ENCODE measurements at places on chromosomes 5 and 9. TPM values are rescaled to one million over a fixed set of nuclear protein-coding genes. Genes with fewer than 3 reads are reported as not detected.

The SLC6A7 gene
- total RNA-seq = under 0.01 TPM

The DNAJC18 gene
- 4.3 TPM for total RNA-seq

DNA sequence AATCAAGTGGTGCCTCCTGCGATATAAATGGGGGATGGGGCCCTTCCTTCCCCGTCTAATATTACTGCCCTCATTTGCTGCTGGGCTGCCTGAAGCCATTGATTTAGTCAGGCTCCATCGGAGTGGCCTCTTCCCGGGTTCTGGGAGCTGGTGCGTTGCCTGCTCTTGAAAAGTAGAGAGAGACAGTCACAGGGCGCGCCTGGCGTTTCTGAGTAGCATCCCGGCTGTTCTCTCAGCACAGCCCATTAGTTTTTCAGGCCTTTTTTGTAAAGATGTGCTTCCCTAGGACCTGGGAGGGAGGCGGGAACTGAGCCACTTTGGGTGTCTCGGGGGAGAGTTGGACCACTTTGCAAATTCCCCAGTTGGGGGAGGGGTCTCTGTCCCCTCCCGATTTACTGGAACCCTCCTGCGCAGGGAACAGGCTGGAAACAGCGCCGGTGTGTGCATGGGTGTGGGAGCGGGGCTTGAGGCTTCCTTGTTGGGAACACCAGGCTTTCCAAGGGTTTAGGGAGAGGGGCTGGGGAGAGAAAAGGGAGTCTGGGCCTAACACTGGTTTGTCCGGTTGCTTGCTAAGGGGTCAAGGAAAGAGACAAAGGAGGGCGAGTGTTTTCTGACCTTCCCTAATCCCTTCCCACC, 4.7 kb downstream of the PRDM6 start:
- no peak for DNase-seq

DNA sequence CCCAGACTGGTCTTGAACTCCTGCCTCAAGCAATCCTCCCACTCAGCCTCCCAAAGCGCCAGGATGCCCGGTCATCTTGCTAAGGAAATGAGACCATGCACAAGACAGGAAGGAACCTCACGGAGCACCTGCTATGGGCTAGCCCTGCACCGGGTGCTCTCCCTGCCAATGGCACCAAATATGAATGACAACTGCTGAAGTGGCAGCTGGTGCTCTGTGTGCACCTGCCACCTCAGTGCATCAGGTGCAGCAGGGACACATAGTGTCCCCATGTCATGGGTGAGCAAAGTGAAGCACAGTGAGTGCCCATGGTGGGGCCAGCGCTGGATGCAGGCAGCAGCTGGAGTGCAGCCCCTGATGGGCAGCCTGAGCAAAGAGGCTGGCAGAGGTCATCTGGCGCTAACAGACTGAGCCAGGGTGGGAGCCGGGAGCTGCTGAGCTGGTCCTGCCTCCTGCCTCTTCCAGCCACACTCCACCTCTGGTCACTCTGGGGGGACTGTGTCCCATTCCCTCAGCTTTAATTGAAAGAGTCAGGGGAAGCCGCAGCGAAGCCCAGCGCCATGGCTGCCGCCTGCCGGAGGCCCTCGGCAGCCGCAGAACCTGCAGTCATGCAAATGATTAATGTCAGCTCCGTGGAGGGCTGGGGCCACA, 46.4 kb downstream of the BARX1 start:
- no peak for DNase-seq

- no peak for DNase-seq
Observed at GRCh38 chr5:32445831-32446614, 1.5 kb upstream of the ZFR start.

- DNase-seq = no peak
Observed at GRCh38 chr9:27511771-27512170, 12.3 kb upstream of the IFNK start.

The PCDHGA4 gene
- 0.19 TPM for total RNA-seq

GRCh38 chr9:136943291-136944211, 987 bp downstream of the FBXW5 start:
- DNase-seq = no peak

GRCh38 chr5:19866090-19866450, 121.9 kb downstream of the CDH18 start:
- DNase-seq = no peak

The GRIA1 gene
- total RNA-seq = 0.14 TPM

DNA sequence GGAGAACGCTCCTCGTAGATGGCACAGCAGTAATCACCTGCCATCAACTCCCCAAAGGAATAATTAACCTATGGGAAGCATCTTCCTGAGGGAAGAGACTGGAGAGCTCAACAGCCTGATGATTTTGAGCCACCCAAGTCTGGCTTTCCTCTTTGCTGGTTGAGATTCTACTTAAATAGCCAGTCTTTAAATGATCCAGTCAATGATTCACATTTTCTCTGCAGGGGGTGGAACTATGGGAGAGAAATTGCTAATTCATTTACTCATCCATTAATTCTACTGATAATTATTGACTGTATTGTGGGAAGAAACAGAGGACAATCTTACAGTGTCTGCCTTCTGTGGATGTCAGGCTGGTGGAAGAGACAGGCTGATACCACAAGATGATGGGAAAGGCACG, 355.0 kb upstream of the PANK3 start:
- no peak for DNase-seq

The AGXT2 gene
- not detected for total RNA-seq

DNA sequence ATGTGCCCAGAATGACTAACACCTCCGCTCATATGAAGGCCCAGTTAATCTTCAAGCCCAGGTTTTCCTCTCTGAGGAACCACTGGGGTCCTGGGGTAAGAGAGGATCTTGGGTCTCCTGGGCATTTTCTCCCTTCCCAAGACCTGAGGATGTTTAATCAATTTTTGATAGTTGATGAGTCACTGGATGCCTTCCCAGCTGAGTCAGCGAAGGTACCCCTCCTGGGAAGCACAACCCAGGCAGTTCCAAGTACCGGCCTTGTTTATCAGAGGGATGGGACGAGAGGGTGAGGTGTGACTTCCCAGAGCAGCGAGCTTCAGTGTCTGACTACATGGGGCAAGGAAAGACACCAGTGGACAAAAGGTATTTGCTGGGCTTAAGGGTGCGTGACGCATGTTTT, 119.6 kb upstream of the IL12B start:
- no peak for DNase-seq

- DNase-seq = no peak
Observed at GRCh38 chr5:458547-459353, 15.8 kb downstream of the EXOC3 start.

The POLK gene
- total RNA-seq = 23.1 TPM

GRCh38 chr9:120715389-120715924, 1.2 kb upstream of the MEGF9 start:
- no peak for DNase-seq

DNA sequence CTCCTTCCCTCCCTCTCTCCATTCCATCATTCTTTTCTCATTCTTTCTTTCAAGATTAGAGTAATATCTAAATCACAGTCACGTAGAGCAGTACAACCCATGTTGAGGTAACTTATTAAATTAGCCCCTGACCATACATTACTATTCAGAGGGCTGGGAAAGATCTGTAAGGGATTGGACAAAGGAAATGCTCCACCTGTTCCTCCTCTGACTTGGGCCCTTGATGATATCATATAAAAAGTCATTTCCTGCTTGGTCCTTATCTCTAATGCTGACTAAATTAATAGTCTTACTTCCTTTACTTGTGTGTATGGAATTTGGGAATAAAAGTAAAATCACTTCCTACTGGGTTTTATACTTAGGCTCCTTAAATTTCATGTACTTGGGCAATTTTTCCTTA, 40.8 kb downstream of the SNX18 start:
- DNase-seq = no peak

The MARVELD2 gene
- total RNA-seq = 3.5 TPM

GRCh38 chr5:16480821-16481538, 15.4 kb upstream of the ZNF622 start:
- DNase-seq = no peak

DNA sequence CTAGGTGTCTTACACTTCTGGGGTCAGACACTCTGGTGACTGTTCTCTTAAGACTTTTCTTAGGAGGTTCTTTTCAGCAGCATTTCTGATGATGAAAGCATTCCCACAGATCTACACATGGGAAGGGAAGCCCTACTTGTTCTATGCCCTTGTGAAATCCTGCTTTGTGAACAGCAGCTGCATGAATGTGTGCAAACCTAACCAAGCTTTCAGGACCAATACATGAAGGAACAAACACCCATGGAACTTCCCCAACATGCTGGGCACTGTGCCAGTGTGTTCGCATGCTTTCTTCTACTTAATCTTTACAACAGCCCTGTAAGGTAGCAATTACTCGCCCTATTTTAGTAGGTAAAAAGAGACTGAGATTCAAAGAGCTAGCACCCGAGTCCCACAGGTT, 439.9 kb upstream of the KLF4 start:
- DNase-seq = peak; percentile 28

DNA sequence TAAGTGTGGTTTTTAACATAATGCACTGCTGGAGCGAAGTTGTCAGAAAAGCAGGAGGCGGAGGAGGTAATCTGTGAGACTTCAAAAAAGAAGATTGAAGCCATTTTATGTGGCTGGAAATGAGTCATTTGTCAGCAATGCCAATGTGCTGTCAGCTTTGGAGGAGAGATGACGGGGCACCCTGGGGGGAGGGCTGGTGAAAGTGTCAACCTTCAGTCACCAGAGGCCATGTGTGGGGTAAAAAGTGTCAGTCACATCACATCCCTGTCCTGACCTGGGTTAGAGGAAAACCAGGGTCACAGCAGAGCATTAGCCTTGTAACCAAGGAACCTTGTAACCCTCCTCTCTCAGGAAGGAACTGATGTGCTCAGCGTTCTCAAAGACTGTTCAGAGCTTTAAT, 59.1 kb downstream of the TLR4 start:
- no peak for DNase-seq

The GABRP gene
- 1.3 TPM for total RNA-seq

DNA sequence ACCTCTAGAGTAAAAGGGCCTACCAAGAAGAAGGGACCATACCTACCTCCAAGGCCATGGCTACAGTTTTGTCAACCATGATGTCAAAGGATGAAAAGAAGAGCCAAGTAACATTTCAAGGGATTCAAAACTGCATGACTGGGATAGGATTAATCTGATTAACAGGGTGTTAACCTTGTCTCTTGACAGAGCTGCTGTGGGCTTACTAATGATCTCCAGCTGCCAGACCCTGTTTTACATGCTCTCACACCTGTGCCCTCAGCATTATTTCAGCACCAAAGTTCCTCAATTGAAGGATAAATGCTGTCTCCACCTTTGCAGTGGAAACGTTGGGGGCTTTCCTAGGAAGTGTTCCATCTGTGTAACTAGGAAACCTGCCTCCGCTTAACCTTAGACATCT, 78.3 kb downstream of the DMAC1 start:
- no peak for DNase-seq

DNA sequence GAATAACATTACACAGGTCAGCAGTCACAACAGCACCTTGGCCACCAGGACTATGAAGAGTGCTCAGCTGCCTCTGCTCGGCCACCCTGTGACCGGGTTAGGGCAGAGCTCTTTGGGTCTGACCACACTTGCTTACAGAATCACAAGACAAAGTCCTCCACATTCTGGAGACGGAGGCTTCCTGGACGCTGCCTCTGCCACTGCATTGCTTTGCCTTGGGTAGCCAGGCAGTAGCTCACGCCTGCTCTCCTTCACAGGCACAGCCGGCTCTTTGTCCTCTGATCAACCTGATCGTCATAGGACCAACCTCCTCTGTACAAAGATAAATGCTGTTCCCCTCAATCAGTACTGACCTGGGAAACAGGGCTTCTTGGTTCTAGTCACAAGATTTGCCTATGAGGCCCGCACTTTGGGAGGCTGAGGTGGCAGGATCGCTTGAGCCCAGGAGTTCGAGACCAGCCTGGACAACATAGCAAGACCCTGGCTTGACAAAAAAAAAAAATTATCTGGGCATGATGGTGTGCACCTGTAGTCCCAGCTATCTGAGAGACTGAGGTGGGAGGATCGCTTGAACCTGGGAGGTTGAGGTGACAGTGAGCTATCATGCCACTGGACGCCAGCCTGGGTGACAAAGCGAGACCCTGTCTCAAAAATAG, 128.4 kb upstream of the IER5L start:
- no peak for DNase-seq

DNA sequence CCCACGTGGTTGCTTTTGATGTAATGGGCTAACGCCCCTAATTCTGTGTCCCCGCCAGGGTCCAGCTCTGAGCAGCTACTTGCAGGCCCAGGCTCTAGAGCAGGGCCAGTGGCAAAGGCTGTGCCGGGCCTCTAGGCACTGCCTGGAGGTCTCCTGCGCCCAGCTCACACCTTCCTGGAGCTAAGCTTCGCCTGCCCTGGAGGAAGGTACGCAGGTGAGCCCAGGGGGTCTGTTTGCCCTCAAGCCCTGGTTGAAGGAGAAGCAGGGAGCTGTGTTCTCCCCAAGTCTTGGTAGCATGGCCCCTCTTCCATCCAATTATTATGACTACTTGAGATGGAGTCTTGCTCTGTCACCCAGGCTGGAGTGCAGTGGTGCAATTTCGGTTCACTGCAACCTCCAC, 5.2 kb upstream of the LMX1B start:
- no peak for DNase-seq

- DNase-seq = no peak
Observed at GRCh38 chr5:107147589-107147988, 523.1 kb downstream of the EFNA5 start.

DNA sequence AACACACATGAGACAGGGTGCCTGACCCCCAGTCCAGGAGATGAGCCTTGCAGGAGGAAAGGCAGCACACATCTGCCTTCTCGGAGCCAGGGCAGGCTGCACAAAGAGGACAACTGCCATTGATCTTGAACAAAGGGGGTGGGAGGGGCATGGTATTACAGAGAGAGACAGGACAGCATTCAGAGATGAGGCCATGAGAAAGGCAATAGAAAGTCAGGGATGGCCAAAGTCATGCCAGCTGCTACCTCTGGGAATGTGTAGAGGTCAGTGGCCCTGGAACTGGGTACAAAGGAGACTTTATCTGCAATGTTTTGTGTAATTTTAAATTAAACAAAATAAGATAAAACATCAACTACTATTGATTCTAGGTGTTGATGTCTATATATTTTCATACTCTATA, 43.2 kb downstream of the WDR36 start:
- DNase-seq = no peak

The LCN2 gene
- total RNA-seq = 3.4 TPM

The CBY3 gene
- 0.19 TPM for total RNA-seq

The GLDC gene
- 0.71 TPM for total RNA-seq

The CCDC187 gene
- 0.24 TPM for total RNA-seq

GRCh38 chr9:118785456-118785855, 583.8 kb downstream of the BRINP1 start:
- no peak for DNase-seq

DNA sequence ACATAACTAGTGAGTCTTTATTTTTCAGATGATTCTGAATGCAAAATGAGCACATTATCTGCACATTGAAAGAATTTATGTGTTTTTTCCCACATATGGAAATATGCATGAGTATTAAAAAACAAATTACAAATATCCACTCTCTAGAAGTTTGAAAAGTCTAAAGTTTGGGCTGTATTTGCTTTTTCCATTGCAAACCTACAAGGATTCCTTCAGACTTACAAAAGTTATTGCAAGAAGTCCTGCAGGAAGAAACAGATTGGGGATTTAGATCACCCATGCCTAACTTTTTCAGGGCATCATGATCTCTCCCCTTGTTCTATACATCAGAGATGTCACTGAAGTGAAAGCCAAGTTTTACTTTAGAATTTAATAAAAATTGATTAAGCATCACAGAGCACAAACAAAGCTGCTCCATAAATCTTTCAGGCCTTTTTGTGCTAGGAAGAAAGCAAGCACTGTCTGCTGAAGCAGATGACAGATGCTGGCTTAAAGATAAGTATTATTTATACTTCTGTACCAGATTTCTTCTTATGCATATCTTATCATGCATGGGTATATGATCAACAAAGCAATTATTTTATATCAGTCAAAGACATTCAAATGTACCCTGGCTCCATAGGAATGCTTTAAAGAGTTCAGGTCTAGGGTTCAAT, 71.7 kb downstream of the NFIB start:
- DNase-seq = no peak

Measured in thymus (tissue), 14 donors.